ENCODE measurements at places on chromosomes 12 and 14. TPM values are rescaled to one million over a fixed set of nuclear protein-coding genes. Genes with fewer than 3 reads are reported as not detected.

Gene EFCAB11
- 2.2 TPM for total RNA-seq

DNA sequence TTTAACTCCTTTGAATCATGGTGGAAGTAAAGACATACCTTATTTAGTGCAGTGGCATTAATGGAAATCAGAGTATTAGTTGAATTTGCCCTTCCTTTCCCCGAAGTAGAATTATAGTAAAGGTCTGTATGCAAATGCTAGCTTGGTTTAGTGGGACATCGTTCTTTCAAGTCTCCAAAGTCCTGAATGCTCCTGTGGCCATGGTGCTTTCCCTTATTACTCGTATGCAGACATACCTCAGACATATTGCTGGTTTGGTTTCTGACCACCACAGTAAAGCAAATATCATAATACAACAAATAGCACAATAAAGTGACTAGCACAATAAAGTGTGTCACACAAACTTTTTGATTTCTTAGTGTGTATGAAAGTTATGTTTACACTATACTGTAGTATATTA lies 52.3 kb downstream of the MNAT1 start:
- H3K27me3 ChIP-seq: no peaks in the 10 kb centered on the region
- H3K4me3 ChIP-seq: no peak overlapping the region
- no peak overlapping the region for H3K27ac ChIP-seq
- no peaks in the 10 kb centered on the region for H3K4me1 ChIP-seq
- peaks cover 11% of the 10 kb centered on the region for H3K36me3 ChIP-seq
- no peak for DNase-seq

GRCh38 chr12:45637706-45638105 lies 91.8 kb upstream of the ARID2 start:
- no peak overlapping the region for H3K27ac ChIP-seq
- DNase-seq: no peak
- H3K4me3 ChIP-seq: no peak overlapping the region
- H3K27me3 ChIP-seq: no peaks in the 10 kb centered on the region
- no peaks in the 10 kb centered on the region for H3K4me1 ChIP-seq

DNA sequence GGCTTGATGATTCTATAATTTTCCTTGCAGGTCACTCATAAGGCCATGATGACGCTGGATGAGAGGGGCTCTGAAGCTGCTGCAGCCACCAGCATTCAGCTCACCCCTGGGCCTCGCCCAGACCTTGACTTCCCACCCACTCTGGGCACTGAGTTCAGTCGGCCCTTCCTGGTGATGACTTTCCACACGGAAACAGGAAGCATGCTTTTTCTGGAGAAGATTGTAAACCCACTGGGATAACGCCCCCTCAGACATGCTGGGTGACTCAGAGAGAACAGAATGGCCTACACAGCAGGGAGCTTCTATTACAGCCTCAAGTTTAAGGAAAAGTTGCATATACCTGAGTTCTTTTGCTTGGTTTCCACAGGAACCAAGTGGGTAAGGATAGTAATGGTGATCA lies 34.3 kb downstream of the SERPINA3 start:
- no peak overlapping the region for H3K27ac ChIP-seq
- DNase-seq: no peak
- H3K27me3 ChIP-seq: peaks cover 14% of the 10 kb centered on the region
- no peaks in the 10 kb centered on the region for H3K36me3 ChIP-seq
- H3K4me1 ChIP-seq: no peaks in the 10 kb centered on the region

GRCh38 chr12:4153343-4153892 lies 120.1 kb upstream of the CCND2 start:
- no peak overlapping the region for H3K4me3 ChIP-seq
- no peaks in the 10 kb centered on the region for H3K27me3 ChIP-seq
- no peak for DNase-seq
- H3K27ac ChIP-seq: no peak overlapping the region

All from left ventricle myocardium inferior (tissue), 1 donor.